Skeletal muscle cell (primary cell): ENCODE measurements at places on chromosomes 3 and 15.

DNA sequence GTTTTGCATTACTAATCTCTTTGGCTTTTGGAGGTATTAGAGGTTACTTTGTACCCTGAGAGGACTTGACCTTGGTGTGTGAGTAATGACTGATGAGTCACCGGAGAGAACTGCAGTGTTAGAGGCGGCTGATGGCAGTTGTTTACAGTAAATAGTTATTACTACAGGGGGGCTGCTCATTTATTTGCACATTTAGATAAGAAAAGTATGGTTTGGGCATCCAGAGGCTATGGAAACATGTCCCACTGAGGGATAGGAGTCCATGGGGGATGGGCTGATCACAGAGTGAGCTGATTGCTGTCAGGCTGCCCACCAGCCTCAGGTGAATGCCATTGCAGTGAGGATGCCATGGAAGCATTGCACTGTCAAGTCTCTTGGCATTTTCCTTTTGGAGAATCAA, 17.3 kb upstream of the STAC start:
- DNase-seq, result no peak

DNA sequence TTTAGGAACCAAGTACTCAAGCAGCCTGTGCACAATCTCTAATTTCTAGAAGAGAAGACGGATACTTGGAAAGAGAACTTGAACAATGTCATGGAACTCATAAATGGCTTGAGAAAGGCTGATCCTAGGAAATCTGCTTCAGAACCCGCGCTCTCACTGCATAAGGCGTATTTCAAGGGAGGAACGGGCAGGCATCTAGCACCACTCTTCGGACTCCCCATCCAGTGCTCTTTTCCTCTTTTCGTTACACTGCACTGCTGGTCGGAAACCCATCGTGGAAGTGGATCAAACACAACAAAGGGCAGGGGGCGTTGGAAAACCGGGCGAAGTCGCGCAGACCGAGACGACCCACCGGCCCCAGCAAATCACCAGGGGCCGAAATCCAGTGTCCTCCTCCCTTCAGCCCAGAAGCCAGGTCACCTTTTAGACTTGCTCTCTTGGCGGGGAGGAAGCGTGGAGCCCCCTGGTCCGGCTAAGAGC, 539 bp upstream of the TLNRD1 start:
- no peak for DNase-seq

DNA sequence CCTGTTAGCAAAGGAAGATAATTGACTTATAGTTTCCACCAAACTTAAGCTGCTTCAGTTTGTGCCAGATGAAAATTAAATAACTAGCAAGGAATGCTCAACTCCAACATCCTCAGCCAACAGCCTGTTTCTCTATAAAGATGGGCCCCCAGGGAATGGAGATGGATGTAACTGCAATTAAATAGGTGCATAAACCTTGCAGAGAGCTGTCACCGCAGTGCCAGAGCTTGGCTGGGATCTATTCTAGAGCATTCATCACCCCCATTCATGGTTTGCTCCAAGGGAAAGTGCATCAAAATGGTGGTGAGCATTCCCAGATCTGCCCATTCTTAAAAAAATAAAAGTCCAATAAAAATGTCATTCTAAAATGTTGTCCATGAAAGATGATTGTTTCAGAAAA, 19.7 kb upstream of the RORA start:
- DNase-seq, result no peak

DNA sequence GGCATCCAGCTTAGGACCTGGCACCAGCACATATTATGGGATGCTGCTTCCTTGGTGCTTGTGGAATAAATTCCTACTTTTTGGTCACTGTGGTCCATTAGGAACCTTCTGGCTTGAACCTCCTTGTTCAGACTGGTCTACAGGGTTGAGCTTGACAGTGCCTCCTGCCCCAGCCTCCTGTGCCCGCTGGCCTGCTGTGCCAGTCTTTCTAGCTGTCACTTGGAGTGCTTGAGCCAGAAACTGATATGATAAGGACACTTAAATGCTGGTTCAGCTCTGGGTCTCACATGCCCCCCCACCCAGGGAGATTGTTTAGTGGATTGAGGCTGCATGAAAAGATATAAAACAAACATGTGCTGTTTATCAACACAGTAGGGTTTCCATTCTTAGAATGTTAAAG, 147.8 kb downstream of the SLCO3A1 start:
- DNase-seq, result no peak

- no peak for DNase-seq
Observed at GRCh38 chr3:47398228-47398627, 17.4 kb downstream of the PTPN23 start.

- DNase-seq, result no peak
Observed at GRCh38 chr3:7759630-7760029, 742.0 kb upstream of the LMCD1 start.

DNA sequence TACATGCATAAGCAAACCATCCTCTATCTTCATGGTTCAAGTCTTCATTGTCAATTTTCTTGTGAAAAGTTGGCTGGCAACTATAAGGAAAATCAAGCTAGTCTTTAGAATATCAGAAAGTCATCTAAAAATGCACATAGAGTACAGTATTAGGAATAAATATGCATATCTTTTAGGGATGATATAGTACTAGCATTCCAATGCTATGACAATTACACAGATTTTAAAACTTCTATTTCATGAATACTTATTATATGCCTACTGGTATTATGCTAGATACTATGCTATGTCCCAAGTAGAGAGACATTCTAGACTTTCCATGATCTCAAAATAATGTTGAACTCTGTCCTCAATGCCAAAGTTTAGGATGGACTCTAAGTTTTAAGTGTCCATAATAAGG, 81.3 kb upstream of the NAALADL2 start:
- DNase-seq, result no peak

GRCh38 chr15:40843885-40844695, at the start of gene SPINT1:
Gene SPINT1 (plus strand): TSS chr15:40844048. CDS start chr15:40844555, 507 bp downstream.
- no peak for DNase-seq

DNA sequence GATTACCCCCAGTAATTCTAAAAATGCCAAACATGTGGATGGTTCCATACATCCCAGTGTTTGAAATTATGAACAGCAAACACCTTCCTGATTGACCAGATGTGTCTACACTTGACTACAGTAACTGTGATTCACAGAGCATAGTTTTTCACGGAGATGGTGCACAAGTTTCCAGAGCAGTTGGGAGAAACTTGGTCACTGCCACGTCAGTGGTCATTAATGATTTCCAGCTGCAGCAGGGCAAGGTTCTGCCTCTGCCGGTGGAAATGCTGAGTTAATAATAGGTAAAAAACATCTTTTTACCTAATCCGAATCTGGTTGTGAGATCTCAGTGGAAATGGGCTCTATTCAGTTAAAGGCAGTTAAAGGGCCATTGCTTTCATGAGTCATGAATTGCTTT, 154.1 kb upstream of the FEZF2 start:
- no peak for DNase-seq

DNA sequence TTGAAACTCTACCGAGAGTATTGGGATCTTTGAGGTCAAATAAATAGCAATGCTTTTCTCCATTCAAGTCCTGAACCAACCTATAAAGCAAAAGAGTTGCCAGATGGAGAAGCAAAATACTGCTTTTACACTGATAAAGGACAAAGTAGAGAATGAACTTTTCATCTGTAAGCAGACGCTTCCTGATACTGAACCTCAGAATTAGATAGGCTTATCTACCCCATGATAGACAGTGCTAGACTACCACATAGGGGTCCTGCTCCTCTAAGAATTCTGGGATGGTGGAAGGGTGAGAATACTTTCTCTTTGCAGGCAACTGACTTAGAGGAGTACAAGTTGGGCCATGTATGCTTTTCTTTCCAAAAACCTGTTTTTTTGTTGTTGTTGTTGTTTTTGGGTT, 9.5 kb downstream of the SAXO2 start:
- no peak for DNase-seq

GRCh38 chr3:194326192-194326967, 24.7 kb downstream of the CPN2 start:
- no peak for DNase-seq

- DNase-seq, result no peak
Observed at GRCh38 chr3:172241405-172241804, 202.0 kb downstream of the FNDC3B start.

DNA sequence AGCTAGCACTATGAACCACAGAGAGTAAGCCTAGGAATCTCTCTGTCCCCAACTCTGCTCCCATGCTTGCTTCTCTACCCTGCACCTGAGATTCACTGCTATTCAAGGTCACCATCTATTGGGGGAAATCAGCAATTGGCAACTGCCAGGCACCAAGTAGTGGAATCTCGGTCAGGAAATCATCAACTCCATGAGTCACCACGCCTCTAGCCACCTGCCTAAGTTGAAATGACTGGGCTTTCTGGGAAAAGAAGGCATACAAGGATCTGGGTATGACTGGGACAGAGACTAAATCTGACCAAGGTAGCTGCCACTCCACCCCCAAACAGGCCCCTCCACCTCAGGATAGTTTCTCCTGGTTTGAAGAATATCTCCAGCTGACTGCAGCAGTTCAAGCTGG, 464.1 kb upstream of the CBLB start:
- no peak for DNase-seq

DNA sequence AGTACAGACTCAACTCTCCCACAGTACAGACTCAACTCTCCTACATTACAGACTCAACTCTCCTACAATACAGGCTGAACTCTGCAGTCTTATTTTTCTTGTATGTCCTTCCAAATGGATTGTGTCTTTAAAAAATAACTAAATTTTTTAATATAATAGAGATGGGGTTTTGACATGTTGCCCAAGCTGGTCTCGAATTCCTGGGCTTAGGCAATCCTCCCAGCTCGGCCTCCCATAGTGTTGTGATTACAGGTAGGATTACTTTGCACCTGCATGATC, 31.2 kb upstream of the UBXN7 start:
- no peak for DNase-seq

- no peak for DNase-seq
Observed at GRCh38 chr15:62553911-62554563, 389.0 kb upstream of the C2CD4B start.

GRCh38 chr3:50427217-50427616, 67.9 kb upstream of the TMEM115 start:
- DNase-seq, result no peak

DNA sequence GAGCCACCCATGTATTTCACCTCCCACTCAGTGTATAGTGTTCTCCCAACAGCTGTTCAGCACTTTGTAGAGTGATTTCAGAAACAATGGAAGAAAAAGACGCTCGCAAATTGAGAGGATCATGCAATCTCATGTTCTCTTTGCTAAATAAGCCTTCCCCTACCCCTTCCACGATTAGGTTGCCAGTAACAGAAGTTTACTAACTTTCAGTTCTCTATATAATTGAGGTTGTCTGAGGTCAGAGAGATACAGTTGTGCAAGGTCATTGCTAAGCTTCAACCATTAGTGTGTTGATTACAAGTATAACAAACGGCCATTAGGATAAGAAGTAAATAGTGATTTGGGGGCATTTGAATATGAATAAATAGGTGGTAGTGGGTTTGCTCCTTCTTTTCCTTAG, 99.6 kb downstream of the TUSC7 start:
- DNase-seq, result no peak

GRCh38 chr3:9026320-9027045, 63.2 kb upstream of the RAD18 start:
- no peak for DNase-seq

GRCh38 chr3:27307566-27307965, 61.6 kb downstream of the NEK10 start:
- DNase-seq, result no peak

DNA sequence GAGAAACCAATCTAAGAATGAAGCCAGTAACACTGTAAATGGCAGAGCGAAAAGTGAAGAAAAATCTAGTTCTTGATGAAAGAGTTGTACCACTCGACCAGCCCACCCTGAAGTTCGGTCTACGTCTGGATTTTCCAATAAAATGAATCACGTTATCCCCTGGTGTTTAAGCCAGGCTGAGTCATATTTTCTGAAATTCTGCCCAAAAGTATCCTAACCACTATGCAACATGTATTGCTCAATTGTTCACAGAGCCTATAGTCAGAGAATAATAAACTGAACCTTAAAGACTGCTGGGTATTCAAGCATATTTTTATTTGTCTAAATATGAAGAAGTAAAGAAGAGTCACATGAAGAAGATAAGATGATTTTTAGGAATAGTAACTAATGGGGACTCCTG, 245.7 kb downstream of the FGF12 start:
- peak; percentile 81 for DNase-seq

DNA sequence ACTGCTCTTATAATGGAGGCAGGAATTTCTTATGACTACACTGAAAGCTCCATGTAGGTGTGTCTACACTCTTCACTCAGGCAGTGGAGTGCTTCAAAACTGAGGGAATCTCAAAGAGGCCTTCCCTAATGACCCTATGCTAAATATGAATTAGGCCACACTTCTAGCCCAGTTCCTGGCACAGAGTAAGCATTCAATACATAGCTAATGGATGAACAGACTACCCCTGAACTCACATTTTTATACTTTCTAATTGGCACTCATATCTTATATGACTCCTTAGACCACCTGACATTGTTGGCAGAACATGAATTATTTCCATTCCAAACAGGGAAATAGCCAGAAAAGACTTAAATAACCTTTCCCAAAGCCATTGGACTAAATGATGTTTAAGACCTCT, 3.4 kb downstream of the RARRES1 start:
- no peak for DNase-seq
